Heart left ventricle (tissue), 16 donors: ENCODE measurements at places on chromosomes 13 and 19. TPM values are rescaled to one million over a fixed set of nuclear protein-coding genes. Genes with fewer than 3 reads are reported as not detected.

DNA sequence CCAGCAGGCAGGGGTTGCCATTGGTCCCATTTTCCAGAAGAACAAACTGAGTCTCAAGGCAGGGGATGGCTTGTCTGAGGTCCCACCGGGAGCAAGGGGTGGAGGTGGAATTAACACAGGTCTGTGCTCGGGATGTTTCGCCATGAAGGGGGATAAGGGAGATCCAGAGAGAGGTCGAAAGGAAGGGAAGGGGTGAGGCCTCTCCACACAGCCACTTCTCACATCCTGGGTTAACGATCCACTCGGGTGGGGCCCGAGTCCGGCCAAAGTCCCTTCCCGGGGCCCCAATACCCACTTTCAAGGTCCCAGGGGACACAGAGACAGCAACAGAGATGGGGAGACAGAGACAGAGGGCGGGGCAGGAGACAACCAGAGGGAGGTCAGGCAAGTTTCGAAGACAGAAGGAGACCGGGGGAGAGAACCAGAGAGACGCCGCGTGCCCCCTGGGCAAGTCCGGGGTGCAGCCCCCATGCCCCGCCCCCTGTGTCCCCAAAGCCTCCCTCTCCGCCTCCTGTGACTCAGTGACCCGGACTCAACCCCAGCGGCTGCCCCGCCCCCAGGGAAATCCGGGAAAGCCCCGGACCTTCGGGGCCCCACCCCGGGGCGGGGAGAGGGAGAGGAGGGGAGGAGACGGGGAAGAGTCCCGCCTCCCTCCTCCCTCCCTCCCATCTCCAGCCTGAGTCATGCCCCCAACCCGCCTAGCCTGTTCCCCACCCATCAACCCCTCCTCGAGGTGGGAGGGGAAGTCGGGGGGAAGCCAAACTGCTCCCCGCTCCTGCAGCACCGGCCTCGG is 1.4 kb upstream of the BCL3 start:
- peak overlapping the region; percentile 83 for H3K4me3 ChIP-seq
- H3K27me3 ChIP-seq, result no peaks in the 10 kb centered on the region
- H3K27ac ChIP-seq, result peak overlapping the region; percentile 91
- H3K4me1 ChIP-seq, result peaks cover 79% of the 10 kb centered on the region
- DNase-seq, result peak; percentile 97

GRCh38 chr13:44224450-44225149 is 149.0 kb upstream of the SERP2 start:
- H3K27ac ChIP-seq, result peak overlapping the region; percentile 57
- no peaks in the 10 kb centered on the region for H3K27me3 ChIP-seq
- DNase-seq, result no peak
- no peak overlapping the region for H3K4me3 ChIP-seq
- no peaks in the 10 kb centered on the region for H3K36me3 ChIP-seq

- no peak overlapping the region for H3K4me3 ChIP-seq
- H3K27me3 ChIP-seq, result no peaks in the 10 kb centered on the region
- no peak for DNase-seq
- no peaks in the 10 kb centered on the region for H3K4me1 ChIP-seq
- peaks cover 87% of the 10 kb centered on the region for H3K36me3 ChIP-seq
- H3K27ac ChIP-seq, result no peak overlapping the region
Measured at GRCh38 chr19:34217952-34218817, 36.2 kb upstream of the GARRE1 start.

GRCh38 chr19:18932216-18932841 is 8.7 kb downstream of the HOMER3 start:
- no peaks in the 10 kb centered on the region for H3K4me1 ChIP-seq
- H3K27ac ChIP-seq, result no peak overlapping the region
- no peaks in the 10 kb centered on the region for H3K27me3 ChIP-seq
- DNase-seq, result peak; percentile 91
- H3K4me3 ChIP-seq, result no peak overlapping the region

GRCh38 chr13:32426191-32426989 is 1.5 kb downstream of the N4BP2L1 start:
- peak overlapping the region; percentile 87 for H3K4me3 ChIP-seq
- H3K4me1 ChIP-seq, result peaks cover 11% of the 10 kb centered on the region
- peak; percentile 10 for DNase-seq

DNA sequence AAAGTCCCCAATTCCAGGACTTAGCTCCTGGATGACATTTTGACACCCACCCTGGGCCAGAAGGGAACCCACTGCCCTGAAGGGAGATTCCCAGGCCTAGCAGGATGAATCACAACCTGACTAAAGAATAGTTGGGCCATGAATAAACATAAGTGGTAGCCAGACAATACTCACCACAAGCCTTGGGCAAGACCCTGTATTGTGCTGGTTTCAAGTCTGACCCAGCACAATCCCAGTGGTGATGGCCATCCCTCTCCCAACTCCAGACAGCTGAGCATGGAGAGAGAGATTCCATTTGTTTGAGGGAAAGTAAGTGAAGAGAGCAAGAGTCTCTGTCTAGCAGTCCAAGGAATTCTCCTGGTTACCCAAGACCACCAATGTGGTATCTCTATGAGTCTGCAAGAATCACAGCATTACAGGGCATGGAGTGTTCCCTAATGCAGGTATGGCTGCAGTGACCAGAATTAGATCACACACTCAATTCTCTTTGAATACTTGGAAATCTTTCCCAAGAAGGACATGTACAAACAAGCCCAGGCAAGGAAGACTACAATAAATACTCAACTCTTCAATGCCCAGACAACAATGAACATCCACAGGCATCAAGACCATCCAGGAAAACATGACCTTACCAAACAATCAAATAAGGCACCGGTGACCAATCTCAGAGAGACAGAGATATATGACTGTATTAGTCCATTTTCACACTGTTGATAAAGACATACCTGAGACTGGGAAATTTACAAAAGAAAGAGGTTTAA is 158.0 kb downstream of the VWA8 start:
- no peak overlapping the region for H3K4me3 ChIP-seq
- H3K36me3 ChIP-seq, result no peaks in the 10 kb centered on the region
- DNase-seq, result no peak
- H3K4me1 ChIP-seq, result no peaks in the 10 kb centered on the region
- H3K27ac ChIP-seq, result no peak overlapping the region

- no peak overlapping the region for H3K4me3 ChIP-seq
- no peaks in the 10 kb centered on the region for H3K4me1 ChIP-seq
- H3K27me3 ChIP-seq, result no peaks in the 10 kb centered on the region
- no peak for DNase-seq
- no peak overlapping the region for H3K27ac ChIP-seq
- H3K36me3 ChIP-seq, result no peaks in the 10 kb centered on the region
Measured at GRCh38 chr13:76921516-76921915, 26.8 kb upstream of the ACOD1 start.

DNA sequence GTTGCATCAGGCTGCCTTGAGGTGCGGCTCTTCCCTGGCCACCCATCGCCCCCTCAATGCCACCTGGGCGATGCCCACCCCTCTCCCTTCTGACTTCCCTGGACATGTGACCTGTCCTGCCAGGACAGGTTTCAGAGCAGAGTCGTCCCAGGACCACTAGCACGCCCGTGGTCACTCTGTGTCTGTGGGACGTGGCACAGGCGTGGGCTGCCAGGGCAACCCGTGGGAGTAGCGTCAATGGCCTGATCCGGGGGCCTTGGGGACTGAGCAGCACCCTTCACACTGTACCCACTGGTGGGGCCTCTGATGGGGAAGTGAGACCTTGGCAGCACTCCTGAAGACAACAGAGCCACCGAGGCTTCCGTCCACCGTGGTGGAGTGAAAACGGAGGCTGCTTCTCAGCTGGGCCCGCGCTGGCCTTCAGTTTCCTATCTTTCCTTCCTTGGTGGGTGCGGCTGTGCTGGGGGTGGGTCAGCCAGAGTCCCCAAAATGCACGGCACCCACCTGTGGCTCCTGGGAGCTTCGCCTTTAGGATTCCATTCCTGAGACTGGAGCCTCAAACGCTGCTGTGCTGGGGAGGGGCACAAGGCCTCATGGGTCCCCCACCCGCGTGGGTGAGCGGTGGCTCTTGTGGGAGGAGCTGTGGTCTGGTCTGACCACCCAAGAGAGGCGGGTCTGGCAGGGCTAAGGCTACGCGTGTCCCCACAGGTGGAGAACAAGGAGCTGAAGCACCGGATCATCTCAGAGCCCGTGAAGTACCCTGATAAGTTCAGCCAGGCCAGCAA is 26.7 kb upstream of the TMEM255B start:
- no peaks in the 10 kb centered on the region for H3K27me3 ChIP-seq
- no peaks in the 10 kb centered on the region for H3K4me1 ChIP-seq
- DNase-seq, result no peak
- H3K27ac ChIP-seq, result no peak overlapping the region
- H3K4me3 ChIP-seq, result no peak overlapping the region

GRCh38 chr19:1698636-1699035 is 46.2 kb upstream of the TCF3 start:
- H3K36me3 ChIP-seq, result no peaks in the 10 kb centered on the region
- H3K4me1 ChIP-seq, result no peaks in the 10 kb centered on the region
- no peak overlapping the region for H3K4me3 ChIP-seq
- H3K27ac ChIP-seq, result no peak overlapping the region
- peaks cover 36% of the 10 kb centered on the region for H3K27me3 ChIP-seq

GRCh38 chr19:49614096-49614833 is 23.3 kb downstream of the PRR12 start:
- no peak overlapping the region for H3K27ac ChIP-seq
- no peak for DNase-seq
- no peak overlapping the region for H3K4me3 ChIP-seq
- no peaks in the 10 kb centered on the region for H3K4me1 ChIP-seq
- no peaks in the 10 kb centered on the region for H3K27me3 ChIP-seq
- peaks cover 11% of the 10 kb centered on the region for H3K36me3 ChIP-seq

DNA sequence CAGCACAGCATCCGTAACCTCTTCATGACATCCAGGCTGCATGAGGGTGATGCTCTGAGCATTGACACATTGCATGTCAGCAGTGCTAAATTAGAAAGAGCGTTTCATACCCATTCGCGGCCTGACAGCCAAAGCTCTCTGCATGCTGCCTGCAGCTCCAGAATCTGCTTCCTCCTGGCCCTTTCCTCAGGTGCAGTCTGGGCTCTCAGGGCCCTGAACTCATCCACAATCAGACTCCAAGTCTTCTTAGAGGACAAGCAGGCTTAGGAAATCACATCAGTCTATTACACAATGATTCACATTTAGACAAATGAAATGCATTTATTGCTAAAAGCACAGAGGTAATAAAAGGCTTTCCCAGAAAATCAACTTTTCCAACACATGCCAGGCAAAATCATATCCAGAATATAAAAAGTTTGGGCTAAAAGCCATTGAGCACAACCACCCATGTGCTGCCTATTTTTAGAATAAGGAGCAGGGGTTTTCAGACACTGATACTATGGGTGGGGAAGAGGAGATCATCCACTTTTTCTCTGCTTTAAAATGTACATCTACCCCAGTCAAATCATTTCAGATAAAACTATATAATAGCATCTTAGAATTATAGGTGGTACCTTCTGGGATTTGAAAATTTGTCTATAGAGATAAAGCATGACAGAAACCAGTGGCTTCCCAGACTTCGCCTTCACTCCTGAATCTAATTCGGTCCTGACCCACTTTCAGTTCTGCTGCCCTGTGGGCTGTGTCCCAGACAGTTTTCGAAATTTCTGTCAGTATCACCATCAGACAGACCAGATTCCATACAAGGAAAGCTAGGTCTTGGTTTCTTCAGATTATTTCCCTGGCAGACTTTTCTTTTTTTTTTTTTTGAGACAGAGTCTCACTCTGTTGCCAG is 109.3 kb downstream of the COL4A2 start:
- H3K4me3 ChIP-seq, result peak overlapping the region; percentile 2
- no peaks in the 10 kb centered on the region for H3K27me3 ChIP-seq
- H3K27ac ChIP-seq, result peak overlapping the region; percentile 64
- peaks cover 70% of the 10 kb centered on the region for H3K4me1 ChIP-seq
- no peaks in the 10 kb centered on the region for H3K36me3 ChIP-seq

Gene TMEM91
- total RNA-seq, result 2.0 TPM
